ENCODE measurements at places on chromosomes 6 and 20. TPM values are rescaled to one million over a fixed set of nuclear protein-coding genes. Genes with fewer than 3 reads are reported as not detected.

DNA sequence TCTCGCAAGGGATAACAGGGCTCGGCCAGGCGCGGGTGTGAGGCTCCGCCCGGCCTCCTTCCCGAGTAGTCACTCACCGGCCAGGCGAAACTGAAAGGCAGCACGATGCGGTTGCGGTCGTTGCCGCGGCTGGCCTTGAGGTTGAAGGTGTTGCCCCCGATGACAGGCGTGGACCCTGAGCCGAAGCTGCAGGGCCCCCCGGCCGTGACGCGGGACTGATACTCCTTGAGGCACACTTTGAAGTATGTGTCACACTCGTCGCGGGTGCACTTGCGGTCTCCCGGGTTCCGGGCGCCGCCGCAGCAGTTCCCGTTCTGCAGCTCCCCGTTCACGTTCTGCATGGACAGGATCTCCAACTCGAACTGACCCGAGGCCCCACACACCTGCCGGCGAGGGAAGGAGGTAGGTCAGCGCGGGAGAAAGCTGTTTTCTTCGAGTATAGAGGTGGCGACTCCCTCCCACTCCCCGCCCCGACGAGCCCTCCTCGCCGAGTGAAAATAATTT, 1.1 kb downstream of the JAG1 start:
- DNase-seq, result peak; percentile 49

- no peak for DNase-seq
These were observed 1310.5 kb upstream of the CITED2 start for GRCh38 chr6:140684776-140685550.

GRCh38 chr6:16402581-16402900, 164.2 kb downstream of the GMPR start:
- DNase-seq, result no peak

DNA sequence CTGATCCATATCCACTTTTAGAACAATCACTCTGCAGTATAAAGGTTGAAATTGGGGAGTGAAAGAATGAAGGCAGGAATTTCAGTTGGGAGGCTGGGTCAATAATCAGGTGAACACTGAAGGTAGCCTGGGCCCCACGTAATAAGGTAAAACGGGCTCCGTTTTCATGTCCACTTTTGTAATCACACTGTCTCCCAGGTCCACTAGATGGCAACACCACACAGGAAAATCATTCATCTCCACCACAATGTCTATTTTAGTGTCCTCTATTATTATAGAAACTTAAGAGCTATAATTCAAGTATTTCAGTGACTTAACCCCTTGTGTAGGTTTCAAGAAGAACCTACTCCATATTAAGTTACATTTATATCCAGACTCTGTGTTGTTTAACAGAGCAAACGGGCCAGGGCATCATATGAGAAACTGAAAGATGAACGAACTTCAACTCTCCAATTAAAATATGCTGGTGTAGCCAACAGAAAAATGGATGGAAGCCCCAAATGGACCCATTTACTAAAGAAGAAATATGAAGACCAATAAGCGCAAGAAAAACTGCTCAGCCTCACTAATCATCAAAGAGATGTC, 45.9 kb upstream of the MC3R start:
- no peak for DNase-seq

DNA sequence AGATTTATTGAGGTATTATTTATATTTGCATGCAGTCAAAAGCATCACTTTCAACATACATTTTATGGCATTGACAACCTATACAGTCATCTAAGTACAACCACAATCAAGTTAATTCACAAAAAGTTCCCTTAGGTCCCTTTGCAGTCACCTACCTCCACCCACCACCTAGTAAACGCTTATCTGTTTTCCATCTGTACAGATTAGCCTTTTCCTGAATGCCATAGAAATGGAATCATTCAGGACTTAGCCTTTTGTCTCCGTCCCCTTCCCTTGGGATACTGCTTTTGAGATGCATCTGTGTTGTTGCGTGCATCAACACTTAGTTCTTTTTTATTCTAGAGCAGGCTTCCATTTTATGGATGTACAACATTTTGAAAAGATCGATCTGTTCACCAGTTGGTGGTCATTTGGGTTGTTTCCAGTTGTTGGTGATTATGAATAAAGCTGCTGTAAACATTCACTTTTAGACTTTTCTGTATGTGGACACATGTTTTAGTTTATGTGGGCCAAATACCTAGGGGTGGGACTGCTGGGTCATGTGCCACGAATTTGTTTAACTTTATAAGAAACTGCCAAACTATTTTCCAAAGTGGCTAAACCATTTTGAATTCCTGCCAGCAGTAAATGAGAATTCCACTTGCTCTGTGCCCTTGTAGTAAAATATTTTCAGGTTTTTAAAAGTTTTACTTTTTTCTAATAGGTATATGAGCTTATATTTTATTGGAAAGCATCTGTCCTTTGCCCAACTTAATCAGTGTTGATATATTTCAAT, 17.6 kb upstream of the IFNGR1 start:
- no peak for DNase-seq

DNA sequence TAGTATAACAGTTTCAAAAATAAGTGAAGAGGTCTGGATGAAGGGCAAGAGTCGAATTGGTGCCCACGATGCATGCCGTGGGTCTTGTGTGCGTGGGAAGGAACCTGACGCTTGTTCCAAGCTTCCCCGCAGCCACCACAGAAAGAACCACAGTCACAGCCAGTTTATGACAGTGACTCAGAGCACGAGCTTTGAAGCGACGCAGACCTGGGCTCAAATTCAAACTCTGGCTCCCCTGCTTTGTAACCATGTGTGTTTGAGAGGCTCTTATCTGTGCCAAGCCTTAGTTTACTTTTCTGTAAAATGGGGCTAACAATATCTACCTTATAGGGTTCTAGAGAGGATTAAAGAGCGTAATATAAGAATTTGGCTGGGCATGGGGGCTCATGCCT, 65.5 kb downstream of the SYNJ2 start:
- DNase-seq, result no peak

DNA sequence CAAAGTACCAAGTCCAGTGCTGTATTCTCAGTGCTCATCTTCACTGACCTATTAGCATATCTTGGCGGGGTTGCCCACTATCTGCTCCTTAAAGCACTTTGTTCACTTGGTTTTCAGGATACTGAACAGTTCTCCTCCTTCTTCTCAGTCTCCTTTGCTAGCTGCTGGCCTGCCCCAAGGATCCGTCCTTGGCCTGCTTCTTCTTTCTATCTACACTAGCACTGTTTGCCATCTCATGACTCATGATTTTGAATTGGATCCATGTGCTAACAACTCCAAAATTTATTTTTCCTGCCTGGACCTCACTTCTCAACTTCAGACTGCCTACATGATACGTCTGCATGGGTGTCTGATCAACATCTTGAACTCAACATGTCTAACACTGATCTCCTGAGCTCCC, 15.5 kb downstream of the TPD52L1 start:
- no peak for DNase-seq

DNA sequence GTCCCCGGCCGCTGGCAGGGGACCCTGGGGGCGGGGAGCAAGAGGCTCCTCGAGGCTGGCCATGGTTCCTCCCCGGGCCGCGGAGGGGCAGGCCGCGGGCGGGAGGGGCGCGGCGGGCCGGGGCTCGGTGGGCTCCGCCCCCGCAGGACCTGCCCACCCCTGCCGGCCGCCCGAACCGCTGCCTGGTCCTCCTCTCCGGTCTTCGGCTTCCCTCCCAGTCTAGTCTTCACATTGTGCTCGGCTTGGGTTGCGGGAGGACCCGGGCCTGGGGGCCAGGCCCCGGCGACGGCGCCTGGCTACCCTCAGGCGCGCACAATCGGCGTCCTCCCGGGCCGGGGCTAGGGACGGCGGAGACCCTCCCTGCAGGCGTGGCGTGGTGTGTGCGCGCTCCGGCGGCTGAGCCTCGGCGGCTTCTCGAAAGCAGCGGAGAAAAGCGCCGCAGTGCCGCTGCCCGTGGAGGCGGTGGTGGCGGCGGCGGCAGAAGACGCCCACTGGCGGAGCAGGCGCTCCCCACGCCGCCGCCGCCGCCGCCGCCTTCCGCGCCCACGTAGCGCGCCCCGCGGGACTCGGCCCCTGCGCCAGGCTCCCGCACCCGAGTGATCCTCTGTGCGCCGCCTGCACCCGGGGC, at the start of gene PDE10A:
Gene PDE10A (minus strand): TSS at position 493 of the 628 bp plus-strand sequence. CDS start 430 bp downstream, at position 63.
- DNase-seq, result peak; percentile 73

DNA sequence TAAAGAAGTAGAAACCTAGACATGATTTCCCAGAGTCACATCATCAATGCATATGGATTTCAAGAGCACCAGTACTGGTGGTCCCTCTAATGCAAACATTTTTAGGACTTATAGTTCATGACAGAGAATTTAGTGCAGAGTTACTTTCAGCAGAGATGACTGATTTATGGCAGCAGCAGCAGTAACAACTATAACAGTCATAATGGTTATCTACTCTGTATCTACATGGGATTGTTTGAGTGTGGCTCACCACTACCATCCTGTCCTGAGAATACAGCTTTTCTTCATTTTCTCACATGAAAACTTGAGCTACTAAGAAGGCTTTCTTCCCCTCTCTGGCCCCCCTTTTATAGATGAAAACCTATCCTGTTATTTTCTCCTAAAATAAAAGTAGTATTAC, 128.5 kb upstream of the ENPP5 start:
- DNase-seq, result no peak

DNA sequence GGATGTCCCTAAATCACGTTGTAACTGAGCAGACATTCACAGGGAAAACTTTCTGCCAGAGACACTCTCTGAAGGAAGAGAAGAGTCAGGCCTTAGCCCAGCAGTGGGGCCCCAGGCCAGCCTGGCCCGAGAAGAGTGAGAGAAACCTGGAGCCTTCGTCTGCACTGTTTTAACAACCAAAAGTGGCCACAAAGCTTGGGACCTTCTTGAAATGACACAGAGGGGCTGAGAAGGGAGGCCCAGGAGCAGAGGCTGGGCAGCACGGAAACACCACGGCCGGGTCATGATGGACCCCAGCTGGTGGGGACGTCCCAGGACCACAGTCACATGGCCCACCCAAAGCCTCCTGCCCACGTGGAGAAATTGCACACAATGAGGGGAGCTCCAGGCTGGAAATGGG, 126.8 kb upstream of the THBS2 start:
- no peak for DNase-seq

GRCh38 chr6:124758663-124759062, 203.6 kb upstream of the RNF217 start:
- DNase-seq, result no peak

DNA sequence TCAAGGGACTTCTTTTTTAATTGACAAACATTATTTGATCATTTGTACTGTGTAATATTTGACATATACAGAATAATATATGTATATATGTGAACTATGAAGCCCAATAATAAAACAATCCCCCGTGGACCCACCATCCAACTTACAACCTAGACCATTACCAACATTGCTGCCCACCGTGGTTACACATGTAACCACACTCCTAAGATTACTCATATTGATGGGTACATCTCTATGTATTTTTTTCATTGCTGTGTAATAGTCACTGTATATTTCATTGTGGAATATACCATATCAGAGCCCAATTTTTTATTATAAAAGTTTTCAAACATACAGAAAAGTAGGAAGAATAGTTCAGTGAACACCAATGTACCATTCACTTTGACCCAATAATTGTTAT, 94.3 kb downstream of the RTN4IP1 start:
- no peak for DNase-seq

GRCh38 chr6:44289726-44290260, 19.5 kb downstream of the TMEM151B start:
- DNase-seq, result no peak

- no peak for DNase-seq
These were observed 64.6 kb upstream of the PIM1 start for GRCh38 chr6:37105148-37106050.

- DNase-seq, result no peak
These were observed 190.9 kb upstream of the SLC24A3 start for GRCh38 chr20:19021406-19022117.

- DNase-seq, result peak; percentile 67
These were observed 67.9 kb downstream of the NCOA7 start for GRCh38 chr6:125858427-125859320.

DNA sequence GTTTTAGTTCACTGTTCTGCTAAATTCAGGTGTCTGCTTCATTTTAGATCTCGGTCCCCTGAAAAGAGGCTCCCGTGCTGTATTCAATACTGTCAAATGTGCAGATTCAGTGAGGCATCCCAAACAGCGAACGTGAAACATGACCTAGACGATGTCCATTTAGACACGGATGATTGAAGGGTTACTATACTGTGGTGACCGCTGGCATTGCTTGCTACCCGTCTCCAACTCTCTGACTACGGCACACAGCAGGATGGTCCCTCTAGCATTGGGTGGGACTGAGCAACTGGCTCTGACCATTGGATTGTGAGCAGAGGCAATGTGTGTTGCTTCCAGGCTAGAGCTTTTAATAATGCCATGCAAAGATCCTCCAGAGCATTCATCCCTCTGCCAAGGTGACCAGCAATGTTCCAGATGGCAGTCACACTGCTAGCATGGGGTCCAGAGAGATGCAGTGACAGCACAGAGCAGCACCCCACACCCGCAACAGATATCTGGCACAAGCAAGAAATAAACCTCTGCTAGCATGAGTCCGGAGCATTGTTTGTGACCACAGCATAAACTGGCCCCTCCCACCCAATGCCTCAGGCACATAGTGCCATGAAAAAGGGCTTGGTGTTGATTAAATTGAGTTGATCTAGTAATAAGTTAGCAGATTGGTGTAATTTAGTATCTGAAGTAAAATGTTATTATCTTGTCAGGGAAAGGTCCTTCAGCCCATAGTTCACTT, 9.0 kb downstream of the METTL24 start:
- DNase-seq, result no peak

- no peak for DNase-seq
These were observed 152.7 kb downstream of the DLL1 start for GRCh38 chr6:170137911-170138910.

GRCh38 chr20:60210779-60211617, 252.8 kb downstream of the CDH26 start:
- DNase-seq, result peak; percentile 49

GRCh38 chr6:52141596-52141995, 44.6 kb upstream of the IL17A start:
- DNase-seq, result peak; percentile 25

DNA sequence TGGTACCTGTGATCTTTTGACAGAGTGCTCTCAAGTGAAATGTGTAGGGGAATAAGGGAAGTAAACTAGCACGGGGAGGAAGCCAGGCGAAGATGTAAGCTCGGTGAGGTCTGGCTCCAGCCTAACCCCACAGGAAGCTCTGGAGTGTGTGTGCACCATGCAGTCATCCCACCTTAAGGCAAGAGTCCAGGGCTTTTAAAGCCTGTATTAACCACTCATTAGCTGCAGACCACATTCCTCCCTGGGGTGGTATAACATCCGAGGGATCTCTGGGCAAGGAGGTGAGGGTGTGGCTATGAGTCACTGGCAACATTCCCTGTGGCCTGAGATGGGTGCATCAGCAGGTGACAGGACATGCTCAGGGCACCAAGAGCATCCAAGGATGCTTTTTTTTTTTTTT, 12.5 kb upstream of the RANBP9 start:
- peak; percentile 41 for DNase-seq

GRCh38 chr20:60124776-60125381, 166.7 kb downstream of the CDH26 start:
- DNase-seq, result no peak

- no peak for DNase-seq
These were observed 31.4 kb downstream of the PRDM1 start for GRCh38 chr6:106117579-106117978.

GRCh38 chr6:170296423-170296745, 5.5 kb upstream of the DLL1 start:
- DNase-seq, result no peak

GRCh38 chr6:133184798-133185372, 56.3 kb upstream of the EYA4 start:
- DNase-seq, result peak; percentile 19

Gene OR2B2
- total RNA-seq, result not detected

Gene AKAP12
- total RNA-seq, result 37.9 TPM

Gene USP49
- 1.7 TPM for total RNA-seq

Gene EDN1
- total RNA-seq, result 2.8 TPM

Gene NOTCH4
- total RNA-seq, result 0.26 TPM

Gene SYCP2
- total RNA-seq, result 0.71 TPM

Gene EMILIN3
- total RNA-seq, result not detected

Gene SPAG4
- 12.6 TPM for total RNA-seq

Measured in LHCN-M2 (cell line).